ENCODE measurements at places on chromosomes 5 and 9.

GRCh38 chr5:41870627-41871048 lies 413 bp upstream of the OXCT1 start:
- no peak for DNase-seq

DNA sequence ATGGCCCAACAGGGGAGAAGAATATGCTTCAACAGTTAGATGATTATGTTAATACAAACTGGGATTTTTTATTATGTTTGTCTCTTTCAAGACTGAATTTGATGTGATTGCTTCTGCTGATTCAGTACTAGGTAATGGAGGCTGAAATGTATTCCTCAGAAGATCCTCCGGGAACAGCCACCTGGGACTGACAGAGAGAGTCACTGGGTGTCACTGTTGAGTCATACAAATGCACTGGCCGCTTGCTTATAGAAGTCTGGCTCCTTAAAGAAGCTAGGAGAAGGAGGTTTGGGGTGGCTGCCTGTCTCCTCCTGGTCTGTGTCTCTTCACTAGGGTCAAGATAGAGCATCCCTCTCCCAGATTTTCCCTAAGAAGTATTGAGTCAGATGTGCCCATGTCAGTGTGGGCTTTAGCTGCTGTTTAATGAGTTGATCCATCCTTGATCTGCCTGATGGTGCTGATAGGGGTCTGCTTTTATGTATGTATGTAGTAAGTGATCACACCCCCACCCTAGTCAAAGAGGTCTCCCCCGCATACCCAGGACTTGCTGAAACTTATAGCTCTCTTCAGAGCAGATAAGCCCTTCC lies 773.4 kb downstream of the BRINP1 start:
- no peak for DNase-seq

- no peak for DNase-seq
These were observed 9.5 kb downstream of the CEMIP2 start for GRCh38 chr9:71758785-71759184.

- DNase-seq, result no peak
These were observed 102.2 kb downstream of the PARP8 start for GRCh38 chr5:50768634-50769033.

DNA sequence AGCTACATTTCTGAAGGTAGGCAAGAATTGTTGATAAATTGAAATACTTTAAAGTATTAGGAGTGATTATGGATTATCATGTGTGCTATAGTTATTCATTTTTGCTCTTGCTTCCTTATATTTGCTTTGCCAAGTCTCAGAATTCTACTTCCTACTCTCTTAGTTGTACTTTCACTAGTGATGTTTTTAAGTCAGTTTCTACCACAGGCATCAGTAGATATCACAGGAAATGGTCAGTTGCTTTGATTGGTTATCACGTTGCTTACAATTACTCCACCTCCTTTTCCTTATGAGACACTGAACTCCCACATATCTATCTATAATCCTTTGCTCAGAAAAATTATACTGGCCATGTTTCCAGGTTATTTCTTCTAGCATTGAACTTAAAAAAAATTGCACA lies 472.8 kb downstream of the DMRTA1 start:
- no peak for DNase-seq

DNA sequence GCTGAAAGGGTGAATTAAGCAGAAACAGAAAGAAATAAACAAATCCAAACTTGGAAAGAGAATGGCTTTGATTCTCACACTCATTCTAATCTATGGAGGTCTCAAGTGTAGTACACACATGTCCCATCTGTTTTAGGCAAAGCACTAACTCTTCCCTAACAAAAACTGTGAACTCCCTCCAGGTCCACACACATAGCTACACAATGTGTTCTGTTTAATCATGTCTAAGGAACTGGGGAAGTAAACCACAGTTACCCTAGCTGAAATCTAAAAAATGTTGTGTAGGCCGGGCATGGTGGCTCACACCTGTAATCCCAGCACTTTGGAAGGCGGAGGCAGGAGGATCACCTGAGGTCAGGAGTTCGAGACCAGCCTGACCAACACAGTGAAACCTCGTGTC lies 118.7 kb upstream of the FST start:
- DNase-seq, result no peak

DNA sequence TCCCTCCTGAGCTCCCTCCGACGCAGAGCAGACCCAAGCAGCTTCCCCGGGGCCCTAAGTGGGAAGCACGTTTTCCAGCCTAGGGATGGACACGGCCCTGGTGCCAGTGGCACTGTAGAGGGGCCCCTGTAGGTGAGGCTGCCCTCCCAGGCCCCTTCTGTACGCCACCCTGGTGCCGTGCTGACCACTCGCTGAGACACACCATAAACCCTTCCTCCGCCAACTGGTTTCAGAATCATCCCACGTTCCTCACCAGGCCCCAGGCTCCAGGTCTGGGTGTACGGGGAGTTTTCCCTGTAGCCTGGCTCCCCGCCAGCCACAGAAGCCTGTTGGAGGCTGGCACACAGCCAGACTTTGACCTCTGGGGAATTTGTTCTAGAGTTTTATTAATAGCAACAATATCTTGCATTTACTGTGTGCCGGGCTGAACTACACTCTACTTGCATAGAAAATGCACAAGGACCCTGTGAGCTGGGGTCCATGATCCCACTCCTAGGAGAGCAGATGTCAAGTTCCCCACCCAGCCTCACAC lies 18.2 kb upstream of the WDR38 start:
- no peak for DNase-seq

- peak; percentile 64 for DNase-seq
These were observed 7.3 kb upstream of the ANXA6 start for GRCh38 chr5:151164687-151165392.

DNA sequence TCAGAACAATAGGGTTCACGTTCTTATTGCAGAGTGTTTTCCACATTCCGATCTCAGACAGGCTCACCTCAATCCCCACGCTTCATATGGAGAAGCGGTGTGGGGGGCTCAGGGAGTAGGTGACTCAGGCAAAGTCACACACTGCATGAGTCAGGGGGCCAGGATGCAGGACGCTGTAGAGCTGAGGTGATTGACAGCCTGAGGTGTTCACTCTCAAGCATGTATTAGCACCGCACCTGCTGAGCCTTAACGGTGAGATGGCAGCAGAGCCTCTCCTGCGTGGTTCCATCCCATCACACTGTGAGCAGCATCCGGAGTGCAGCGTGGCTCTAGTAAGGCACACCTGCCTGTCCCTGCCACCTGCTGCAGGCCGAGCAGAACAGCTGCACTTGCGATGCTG lies 194.0 kb downstream of the IRX2 start:
- no peak for DNase-seq
